ENCODE measurements at places on chromosomes 11 and 22.

GRCh38 chr11:119323532-119324033 lies 6.7 kb upstream of the MCAM start:
- peak; percentile 66 for DNase-seq

- DNase-seq, result no peak
These were observed 999.6 kb downstream of the BRD1 start for GRCh38 chr22:48827904-48828555.

DNA sequence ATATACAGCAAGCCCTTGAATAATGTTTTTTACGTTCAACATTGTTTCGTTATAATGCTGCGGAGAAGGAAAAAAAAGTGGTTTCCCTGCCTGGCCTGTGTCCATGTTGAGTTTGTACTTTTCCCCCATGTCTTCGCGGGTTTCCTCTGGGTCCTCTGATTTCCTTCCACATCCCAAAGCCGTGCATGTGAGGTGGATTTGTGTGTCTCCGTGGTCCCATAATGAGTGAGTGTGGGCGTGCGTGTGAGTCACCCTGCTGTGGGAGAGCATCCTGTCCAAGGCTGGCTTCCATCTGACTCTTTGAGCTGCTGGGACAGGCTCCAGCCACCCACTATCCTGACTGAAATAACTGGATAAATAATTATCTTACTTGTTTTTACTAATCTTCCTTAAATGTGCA lies 29.6 kb upstream of the SNX19 start:
- DNase-seq, result no peak

GRCh38 chr11:93585758-93586157 lies 42.6 kb upstream of the SMCO4 start:
- DNase-seq, result no peak

GRCh38 chr11:129828301-129828836 lies 12.7 kb downstream of the TMEM45B start:
- DNase-seq, result no peak

DNA sequence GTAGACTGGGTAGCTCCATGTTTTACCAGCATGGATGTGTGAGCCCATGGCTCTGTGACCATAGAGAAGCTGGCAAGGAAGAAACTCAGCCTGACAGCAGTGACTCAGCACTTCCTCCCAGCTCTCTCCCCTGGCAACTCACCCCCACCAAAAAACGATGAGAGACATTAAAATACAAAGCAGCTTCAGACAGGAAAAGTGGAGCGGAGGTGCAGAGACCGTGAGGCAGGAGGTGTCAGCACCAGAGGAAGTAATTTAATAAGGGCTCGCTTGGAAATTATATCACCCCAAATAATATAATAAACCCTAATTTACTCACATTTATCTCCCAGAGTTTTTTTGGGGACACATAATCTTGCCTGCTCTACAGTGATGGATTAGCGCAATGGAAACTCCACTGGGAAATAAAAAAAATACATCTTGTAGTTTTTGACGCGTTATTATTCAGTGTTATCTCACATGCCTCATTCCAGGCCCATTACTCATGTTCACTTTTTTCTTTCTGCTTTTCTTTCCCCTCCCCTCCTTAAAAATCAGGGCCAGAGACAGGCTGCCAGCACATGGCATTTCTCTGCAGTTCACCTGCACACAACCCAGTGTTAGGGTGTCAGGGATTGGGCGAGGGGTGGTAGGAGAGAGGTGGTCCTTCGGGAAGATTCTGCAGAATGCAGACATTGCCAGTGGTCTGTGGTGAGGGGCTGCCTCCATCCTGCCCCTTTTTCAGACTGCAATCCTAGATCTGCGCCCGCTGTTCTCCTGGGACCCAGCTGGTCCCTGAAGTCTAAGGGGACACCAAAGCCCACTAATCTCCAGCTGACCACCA lies 170.8 kb downstream of the BUD13 start:
- no peak for DNase-seq

DNA sequence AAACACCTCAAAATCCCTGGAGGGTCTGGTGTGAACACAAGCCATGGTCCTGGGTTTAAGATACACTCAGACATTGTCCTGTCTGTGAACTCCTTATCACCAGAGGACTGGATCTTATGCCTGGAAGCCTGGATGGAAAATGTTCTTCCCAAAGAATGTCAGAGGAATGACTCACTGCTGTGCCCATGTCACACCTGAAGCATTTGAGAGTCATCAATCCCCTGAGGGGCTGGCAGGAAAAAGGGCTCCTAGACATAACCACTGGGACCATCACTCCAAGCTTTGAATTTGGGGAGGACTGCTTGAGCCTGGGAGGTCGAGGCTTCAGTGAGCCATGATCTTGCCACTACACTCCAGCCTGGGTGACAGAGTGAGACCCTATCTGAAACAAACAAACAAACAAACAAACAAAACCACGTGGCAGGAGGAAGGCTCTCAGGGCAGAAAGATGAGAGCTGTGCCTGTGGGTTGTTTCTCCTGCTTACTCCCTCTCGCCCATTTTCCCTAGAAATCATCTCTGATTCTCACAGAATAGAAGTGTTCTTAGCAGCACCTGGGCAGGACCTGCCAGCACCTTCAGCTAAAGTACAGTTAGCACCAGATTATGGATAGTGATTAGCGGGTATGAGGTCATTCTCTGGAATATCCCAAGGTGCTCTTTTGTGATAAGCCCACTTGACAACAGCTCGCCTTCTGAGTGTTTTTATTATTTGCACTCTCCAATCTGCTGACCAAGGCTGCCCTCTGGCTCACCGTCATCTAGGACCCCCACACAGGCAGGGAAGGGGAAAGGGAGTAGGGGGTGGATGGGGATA lies 11.9 kb upstream of the PRG2 start:
- DNase-seq, result no peak

DNA sequence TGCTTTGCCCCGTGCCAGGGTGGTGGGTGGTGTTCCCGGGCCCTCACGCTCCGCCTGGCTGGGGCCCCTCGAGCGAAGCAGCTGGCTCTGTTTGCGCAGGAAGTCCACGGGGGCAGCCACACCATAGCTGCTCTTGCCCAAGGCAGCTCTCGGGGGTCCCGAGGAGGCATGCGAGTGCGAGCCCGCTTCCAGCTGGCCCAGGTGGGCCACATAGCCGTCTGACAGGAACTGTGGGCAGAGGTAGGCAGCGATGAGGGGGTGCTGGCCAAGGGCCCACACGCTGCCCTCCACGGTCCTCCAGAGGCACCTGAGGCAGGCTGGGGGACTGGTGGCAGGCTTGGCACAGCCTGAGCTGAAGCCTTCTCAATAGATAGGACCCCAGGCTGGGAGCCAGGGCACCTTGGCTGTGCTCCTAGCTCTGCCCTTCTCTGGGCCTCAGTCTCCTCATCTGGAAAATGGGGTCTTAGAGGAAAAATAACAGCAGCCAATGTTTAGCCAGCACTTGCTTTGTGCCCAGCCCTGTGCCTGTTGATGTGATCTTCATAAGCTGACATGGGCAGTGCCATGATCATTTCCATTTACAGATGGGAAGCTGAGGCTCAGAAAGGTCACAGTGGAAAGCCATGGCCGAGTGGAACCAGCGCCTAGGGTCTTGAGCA lies 9.4 kb downstream of the AIP start:
- peak; percentile 18 for DNase-seq

DNA sequence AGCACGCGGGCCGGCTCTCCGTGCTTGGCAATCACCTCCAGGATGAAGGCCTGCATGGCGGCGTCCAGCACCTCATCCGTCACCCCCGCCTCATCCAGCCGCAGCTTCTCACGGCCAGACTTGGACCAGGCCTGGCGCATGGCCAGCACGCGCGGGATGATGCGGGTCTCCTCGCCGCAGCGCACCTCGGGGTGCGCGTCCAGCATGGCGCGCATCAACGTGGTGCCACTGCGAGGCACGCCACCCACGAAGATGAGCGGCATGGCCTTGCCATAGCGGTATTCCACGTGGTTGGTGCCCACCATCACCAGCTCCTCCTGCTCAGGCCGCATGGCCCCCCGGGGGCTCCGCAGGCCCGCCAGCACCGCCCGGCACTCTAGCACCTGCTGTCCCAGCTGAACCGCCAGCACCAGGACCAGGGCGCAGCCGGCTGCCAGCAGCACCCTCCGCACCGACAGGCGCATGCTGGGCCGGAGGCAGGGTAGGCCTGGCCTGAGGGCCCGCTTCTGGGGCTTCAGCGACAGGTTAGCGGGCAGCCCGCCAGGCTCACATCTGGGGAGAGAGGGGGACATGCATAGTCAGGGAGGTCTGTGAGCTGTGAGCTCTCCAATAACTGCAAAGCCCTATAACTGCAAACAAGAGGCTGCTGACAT lies 29.0 kb upstream of the TFIP11 start:
- no peak for DNase-seq

GRCh38 chr22:28917747-28918549 lies 34.6 kb downstream of the ZNRF3 start:
- peak; percentile 54 for DNase-seq

DNA sequence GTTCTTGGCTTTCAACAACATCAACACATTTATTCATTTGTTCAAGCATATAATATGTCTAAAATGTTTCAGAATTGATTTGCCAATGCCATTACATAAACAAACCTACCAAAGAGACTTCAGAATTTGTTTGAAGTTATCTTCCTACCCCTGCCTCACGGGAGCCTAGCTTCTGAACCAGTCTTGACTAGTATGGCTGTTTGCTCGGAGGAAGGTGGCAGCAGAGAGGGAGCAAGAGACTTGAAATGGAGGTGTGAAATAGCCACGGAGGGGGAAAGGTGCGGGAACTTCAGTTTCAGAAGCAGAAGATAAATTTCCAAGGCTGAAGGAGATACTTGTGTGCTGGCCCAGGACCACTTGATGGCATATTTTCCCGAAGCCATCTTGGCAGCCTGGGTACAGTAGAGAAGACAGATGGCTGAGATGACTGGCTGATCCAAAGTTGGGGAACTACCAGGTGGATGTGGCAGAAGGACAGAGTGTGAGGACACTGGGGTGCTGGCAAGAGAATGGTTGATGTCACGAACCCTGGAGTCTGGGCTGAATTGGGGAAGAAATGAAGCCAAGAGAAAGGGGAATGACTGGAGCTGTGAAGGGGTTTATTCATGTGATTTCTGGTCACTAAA lies 14.0 kb upstream of the MTCH2 start:
- DNase-seq, result no peak

- DNase-seq, result peak; percentile 79
These were observed 7.0 kb downstream of the C11orf86 start for GRCh38 chr11:66981976-66982578.

- DNase-seq, result no peak
These were observed 9.2 kb upstream of the MAPK1 start for GRCh38 chr22:21876486-21877176.

GRCh38 chr22:28449041-28449440 lies 230.6 kb downstream of the TTC28 start:
- no peak for DNase-seq

- DNase-seq, result no peak
These were observed 33.0 kb downstream of the SAMM50 start for GRCh38 chr22:43988116-43988820.

DNA sequence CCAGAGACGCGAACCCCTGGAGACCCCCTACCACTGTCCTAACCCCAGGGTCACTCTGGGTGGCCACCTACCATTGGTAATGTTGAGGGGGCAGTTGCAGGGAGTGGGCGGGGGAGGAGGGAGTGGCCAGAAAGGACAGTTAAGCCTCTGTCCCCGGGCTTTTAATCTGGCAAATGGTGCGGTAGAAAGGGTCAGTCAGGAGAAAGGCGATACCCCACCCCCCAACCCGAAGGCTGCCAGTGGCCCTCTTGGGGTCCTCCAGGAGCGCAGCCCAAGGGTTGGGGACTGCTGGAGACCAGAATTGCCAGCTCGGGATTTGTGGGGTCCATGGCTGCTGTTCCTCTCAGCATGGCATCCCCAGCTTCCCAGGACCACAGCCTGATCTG lies 742 bp downstream of the P2RY2 start:
- DNase-seq, result no peak

DNA sequence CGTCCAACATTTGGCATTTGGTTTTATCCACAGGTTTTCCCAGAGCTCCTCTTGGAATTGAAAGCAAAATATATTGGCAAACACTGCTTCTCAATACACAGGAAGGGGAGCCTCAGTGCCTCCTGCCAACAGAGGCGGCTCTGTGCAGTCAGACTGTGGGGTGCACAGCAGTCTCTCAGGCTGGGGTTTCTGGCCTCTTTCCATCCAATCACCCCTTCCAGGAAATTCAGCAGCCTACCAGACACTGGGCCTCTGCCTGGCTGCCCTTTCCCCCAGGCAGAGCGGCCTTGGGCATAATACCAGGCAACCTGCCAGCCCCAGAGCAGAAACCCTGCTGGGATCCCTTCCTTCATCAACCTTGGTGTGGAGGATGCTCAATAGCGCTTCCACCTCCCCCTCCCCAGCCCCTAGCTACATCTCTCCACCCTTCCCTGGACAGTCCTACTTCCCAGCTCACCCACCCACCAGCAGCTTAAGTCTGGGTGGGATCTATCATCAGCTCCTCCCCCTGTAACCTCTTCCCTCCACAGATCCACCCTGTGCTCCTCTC lies 17.8 kb upstream of the RAPSN start:
- DNase-seq, result no peak

- DNase-seq, result no peak
These were observed 65.0 kb downstream of the EFCAB6 start for GRCh38 chr22:43747058-43747457.
